GM13976 (cell line): ENCODE measurements at places on chromosomes 12 and 14.

- peak; percentile 9 for DNase-seq
Observed at GRCh38 chr14:101118233-101118632, 214.7 kb upstream of the RTL1 start.

DNA sequence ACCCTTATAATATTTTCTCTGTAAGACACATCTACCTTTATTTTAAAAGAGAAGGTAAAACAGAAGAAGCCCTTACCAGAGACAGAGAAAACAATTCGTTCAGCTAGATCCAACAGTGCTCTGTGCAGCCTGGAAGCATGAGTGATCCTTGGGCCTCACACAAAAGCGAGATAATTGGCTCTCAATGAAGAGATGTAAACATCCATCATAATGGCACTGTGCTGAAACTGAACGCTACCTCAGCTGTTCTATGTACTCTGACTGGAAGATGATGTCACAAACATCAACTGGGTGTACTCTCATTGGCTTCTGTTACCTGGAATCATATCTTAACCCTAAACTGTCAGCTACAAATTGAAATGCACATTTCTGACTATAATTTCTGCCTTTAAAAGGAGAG, at the start of gene MGAT4C:
MGAT4C (minus strand) TSS at position 229 of the 400 bp plus-strand sequence.
- no peak for DNase-seq

- no peak for DNase-seq
Observed at GRCh38 chr14:97655169-97655948, 858.2 kb downstream of the VRK1 start.

- no peak for DNase-seq
Observed at GRCh38 chr12:12219664-12220063, 47.2 kb downstream of the LRP6 start.

DNA sequence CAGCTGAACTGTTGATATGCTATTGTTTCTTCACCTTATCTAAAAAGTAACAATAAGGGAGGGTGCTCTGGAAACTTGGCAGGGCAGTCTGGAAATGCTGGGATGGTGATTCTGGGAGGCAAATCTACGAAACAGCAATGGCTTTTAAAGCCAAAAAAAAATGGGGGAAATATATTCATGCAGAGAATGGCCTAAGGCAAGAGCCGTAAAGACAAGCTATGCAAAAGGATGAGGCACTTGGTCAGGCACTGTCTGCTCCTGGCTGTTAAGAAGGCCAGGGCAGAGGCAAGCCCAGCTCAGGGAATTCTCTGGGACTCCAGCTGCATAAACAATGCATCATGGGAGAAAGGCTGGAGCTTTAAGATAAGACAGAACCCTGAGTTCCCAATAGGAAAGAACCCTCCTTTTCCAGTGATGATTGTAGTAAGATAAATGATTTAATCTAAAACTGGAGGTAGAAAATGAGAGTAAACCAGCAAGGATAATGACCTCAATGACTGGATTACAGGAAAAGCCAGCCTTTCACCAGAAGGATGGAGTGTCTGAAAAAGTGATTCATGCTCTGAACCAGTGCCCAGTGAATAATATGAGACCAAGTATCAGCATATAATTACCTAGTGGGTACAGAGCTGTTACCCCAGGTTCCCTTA, 46.0 kb downstream of the ITPR2 start:
- DNase-seq: no peak

GRCh38 chr14:22870811-22871223, 723 bp upstream of the LRP10 start:
- no peak for DNase-seq

DNA sequence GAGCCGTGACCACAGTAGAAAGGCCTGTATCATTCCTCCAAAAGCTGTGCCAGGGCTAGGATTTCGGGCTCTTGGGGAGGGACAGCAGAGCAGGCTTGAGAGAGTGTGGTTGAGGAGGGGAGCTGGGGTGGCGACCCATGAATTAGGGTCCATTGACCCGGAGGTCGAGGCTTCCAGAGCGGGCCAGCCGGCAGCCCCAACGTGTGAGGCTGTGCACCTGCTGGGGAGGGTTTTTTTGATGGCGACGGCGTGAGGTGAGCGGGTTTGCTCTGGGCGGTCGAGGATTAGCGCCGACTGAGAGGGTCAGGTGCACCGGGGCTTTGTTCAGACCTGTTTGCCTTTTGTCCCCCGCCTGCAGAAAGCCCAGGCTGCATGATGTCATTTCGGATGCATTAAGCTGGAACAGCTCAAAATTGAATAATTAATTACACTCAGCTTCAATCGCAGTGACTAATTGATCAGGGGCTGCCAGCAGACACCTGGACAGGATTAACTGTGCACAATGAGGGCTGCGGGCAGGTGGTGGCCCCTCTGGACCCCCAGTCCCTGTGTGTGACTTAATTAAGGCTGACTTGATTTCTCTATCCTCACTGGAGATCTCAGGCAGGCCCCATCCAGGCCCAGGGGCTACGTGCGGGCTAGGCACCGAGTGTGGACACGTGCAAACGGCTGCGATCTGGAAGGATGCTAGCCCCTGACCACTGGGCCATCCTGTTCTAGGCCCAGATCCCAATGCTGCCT, 42.1 kb upstream of the MEG3 start:
- no peak for DNase-seq

DNA sequence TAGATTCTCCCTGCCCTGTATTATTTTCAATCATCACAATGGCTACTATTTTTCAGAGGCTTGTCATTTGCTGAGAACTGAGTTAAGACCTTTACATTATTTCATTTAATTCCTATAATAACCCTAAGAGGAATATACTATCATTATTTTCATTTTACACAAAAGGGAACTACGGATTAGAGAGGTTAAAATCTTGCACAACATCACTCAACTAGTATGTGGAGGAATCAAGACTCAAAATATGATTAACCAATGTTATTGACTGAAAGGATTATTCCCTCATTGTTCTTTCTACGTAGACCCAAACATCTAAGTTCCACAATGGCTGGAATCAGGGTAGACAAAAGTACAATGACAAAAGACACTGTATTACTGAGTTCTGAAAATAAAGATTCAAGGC, 45.0 kb downstream of the GPR65 start:
- DNase-seq: no peak

GRCh38 chr14:57709909-57710308, 156.0 kb downstream of the SLC35F4 start:
- DNase-seq: no peak

DNA sequence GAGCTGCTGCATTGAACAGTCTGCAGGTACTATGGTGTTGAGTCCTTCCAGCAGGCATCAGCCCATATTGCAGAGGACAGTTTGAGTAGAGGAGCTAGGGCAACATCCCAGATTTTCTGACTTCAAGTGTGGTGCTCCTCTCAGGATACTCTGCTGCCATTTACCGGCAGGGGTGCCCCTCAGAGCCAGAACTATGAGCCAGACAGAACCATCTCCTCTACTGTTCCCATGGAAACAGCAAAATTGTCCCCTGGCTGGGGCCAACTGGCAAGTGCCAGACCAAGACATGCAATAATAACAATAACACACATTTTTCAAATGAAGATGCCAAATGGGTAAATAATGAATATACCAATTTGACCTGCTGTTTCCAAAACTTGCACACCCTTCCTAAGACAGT, 102.9 kb downstream of the ADCK1 start:
- no peak for DNase-seq

DNA sequence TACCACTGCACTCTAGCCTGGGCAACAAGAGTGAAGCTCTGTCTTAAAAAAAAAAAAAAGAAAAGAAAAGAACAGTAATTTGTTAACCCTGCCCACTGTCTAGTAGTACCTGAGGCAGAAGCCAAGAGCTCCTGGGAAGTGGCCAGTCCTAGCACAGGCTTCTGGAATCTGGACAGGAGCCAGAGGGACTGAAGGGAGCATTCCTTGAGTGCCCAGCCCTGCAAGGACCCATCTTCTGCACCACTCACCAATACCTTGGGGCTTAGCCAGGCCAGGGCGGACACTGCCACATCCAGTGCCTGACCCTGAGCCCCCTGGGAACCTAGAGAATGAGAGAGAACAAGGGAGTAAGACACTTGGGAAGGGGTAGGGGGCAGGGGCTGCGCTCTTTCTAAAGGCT, 33.7 kb downstream of the PARP2 start:
- DNase-seq: no peak

GRCh38 chr12:10052193-10052913, 21.9 kb downstream of the CLEC9A start:
- DNase-seq: peak; percentile 23

DNA sequence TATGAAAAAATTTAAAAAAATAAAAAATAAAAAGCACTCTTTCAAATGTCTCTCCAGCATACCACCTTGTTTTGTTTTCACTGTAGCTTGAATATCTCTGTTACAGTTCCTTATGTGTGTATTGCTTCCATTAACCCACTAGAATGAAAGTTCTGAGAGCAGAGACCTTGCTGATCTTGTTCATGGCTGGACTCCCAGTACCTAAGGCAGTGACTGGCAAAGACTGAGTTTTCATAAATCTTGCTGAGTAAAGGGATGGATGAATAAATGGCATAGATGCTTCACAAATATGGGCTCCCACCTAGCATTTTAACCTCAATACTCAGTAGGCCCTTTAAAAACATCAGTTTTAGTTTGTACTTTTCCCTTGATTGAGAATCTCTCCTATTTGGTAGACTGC, 915.9 kb downstream of the DIO2 start:
- no peak for DNase-seq

- DNase-seq: no peak
Observed at GRCh38 chr12:123022846-123023245, 42.4 kb downstream of the ARL6IP4 start.

GRCh38 chr14:41986083-41986645, 379.5 kb downstream of the LRFN5 start:
- DNase-seq: no peak

GRCh38 chr12:13523536-13524307, 327.2 kb downstream of the EMP1 start:
- DNase-seq: no peak

DNA sequence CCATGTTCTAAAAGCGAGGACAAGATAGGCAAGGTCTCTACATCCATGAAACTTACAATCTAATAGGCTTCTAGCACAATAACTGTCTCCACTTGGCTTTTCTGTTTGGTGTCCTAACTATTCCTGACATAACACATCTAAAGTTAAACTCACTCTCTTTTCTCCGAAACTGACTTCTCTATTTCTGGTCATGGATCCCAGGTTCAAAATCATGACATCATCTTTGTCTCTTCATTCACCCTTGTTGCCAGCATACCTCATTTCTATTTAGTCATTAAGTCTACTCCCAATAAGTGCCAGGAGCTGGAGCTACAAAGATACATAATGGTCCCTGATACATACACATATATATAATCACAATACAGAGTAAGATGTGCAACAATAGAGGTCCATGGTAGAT, 53.9 kb upstream of the CEP83 start:
- no peak for DNase-seq

GRCh38 chr12:94235848-94236247, 87.5 kb downstream of the PLXNC1 start:
- no peak for DNase-seq

DNA sequence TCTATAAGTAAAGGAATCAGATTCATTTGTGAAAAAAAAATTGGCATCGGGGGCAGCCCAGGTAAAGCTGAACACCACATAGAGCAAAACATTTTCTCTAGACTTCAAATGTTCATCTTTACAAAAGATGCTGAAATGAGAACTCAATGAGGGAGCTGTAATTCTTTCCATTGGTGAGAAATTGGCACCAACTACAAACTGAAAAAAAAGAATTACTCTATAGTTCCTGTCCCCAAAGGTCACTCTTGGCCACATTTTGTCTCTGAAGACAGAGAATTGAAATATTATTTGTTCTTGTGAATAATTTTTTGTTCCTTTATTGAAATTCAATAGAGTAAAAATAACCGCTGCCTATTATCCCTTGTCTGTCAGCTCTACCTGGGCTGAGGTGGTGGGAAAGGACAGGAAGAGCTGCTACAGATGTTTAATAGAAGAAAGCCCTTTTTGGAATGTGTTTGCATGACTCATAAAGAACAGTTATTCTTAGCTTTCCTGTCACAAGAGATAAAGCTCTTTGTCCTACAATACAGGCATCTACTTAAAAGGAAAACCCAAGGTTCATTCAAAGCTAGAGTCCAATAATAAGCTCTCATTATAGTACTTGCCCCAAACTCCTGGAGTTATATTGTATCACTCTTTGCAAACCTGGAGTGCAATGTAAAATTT, 380.1 kb upstream of the KITLG start:
- DNase-seq: no peak

- no peak for DNase-seq
Observed at GRCh38 chr12:30417697-30418231, 277.9 kb downstream of the IPO8 start.

GRCh38 chr12:93039062-93039461, 110.0 kb upstream of the EEA1 start:
- DNase-seq: no peak

GRCh38 chr12:32367381-32367780, 32.0 kb upstream of the FGD4 start:
- DNase-seq: no peak

DNA sequence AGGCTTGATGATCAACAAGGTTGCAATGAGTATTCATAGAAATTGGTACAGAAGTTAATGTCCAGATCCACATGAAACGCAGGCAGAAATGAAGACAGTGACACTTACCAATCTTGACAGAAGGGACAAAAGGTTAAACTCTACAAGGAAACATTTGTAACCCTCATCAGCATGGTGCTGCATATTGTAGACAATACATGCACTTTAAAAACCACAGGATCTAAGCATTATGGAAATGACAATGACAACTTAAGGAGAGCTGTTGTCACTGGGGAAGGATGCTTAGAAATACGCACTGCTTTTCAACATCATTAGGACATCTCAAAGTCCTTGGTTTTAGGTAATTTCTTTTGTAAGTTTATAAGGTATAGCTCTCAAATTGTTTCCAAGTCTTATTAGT, 130.6 kb downstream of the ATP23 start:
- no peak for DNase-seq

DNA sequence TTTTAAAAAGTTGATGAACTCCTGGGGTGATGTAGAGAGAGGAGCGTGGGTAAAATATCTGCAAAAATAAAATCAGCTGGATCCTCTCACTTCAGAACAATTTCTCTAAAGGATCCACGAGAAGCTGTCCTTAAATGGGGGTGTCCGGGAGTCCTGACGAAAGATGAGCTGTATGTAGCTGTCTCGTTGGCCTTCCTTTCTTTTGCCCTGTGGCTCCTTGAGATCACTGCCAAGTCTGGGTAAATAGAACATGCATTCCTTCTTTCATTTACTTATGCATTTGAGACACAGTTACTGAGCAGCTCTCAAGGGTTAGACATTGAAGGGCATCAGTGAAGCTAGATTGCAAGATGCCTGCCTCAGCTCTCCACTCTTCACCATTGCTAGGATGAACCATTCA, 35.2 kb upstream of the TXNRD1 start:
- DNase-seq: no peak
